A549 treated with RU486 at 1 μM for 4 hours (cell line): ENCODE measurements at places on chromosomes 12 and 14. TPM values are rescaled to one million over a fixed set of nuclear protein-coding genes. Genes with fewer than 3 reads are reported as not detected.

The C12orf56 gene
- total RNA-seq, result 0.06 TPM in 1 of 5 replicates, not detected in the others

The CACNA1C gene
- 0.02 TPM in 1 of 5 replicates, not detected in the others for total RNA-seq

The HNRNPA1 gene
- 1,552 to 2,740 TPM (median 1,607 TPM) in 5 replicates for total RNA-seq

The RDH5 gene
- 1.7 to 3.1 TPM (median 2.2 TPM) in 5 replicates for total RNA-seq

The AMDHD1 gene
- total RNA-seq, result 1.8 to 2.6 TPM (median 1.9 TPM) in 5 replicates

The LALBA gene
- total RNA-seq, result not detected in 5 replicates

The PTGER2 gene
- total RNA-seq, result 1.2 to 2.2 TPM (median 1.8 TPM) in 5 replicates

The MSRB3 gene
- total RNA-seq, result 16.6 to 24.6 TPM (median 23.2 TPM) in 5 replicates

The PCNX1 gene
- total RNA-seq, result 14.6 to 26.7 TPM (median 16.2 TPM) in 5 replicates

The LMO3 gene
- total RNA-seq, result not detected in 5 replicates

The SYCP3 gene
- 0.13 TPM in 1 of 5 replicates, not detected in the others for total RNA-seq

The OVCH1 gene
- not detected in 5 replicates for total RNA-seq

The KRT1 gene
- not detected in 5 replicates for total RNA-seq

The KRT72 gene
- total RNA-seq, result not detected in 5 replicates

The KLRD1 gene
- total RNA-seq, result not detected in 5 replicates

The LHX5 gene
- total RNA-seq, result 0.03 TPM in 1 of 5 replicates, not detected in the others

The ZDHHC22 gene
- 0.11 to 0.26 TPM (median 0.20 TPM) in 5 replicates for total RNA-seq

The LRTM2 gene
- not detected in 5 replicates for total RNA-seq

The KLRF1 gene
- not detected in 5 replicates for total RNA-seq

The HSP90B1 gene
- total RNA-seq, result 514 to 721 TPM (median 621 TPM) in 5 replicates

The INHBE gene
- total RNA-seq, result 0.08 to 0.25 TPM (median 0.12 TPM) in 3 of 5 replicates, not detected in the others
